ENCODE measurements at places on chromosomes 12 and 14. TPM values are rescaled to one million over a fixed set of nuclear protein-coding genes. Genes with fewer than 3 reads are reported as not detected.
A peak's percentile ranks its signal among the peaks of the same experiment; 100 is the strongest.

GRCh38 chr14:97878727-97879126, 1081.5 kb downstream of the VRK1 start:
- DNase-seq = no peak

FAM181A gene
- total RNA-seq = not detected

- DNase-seq = no peak
These were observed 102.7 kb upstream of the MAP1LC3B2 start for GRCh38 chr12:116456330-116457082.

GRCh38 chr12:109014984-109015765, 5.7 kb downstream of the SVOP start:
- DNase-seq = no peak

DNA sequence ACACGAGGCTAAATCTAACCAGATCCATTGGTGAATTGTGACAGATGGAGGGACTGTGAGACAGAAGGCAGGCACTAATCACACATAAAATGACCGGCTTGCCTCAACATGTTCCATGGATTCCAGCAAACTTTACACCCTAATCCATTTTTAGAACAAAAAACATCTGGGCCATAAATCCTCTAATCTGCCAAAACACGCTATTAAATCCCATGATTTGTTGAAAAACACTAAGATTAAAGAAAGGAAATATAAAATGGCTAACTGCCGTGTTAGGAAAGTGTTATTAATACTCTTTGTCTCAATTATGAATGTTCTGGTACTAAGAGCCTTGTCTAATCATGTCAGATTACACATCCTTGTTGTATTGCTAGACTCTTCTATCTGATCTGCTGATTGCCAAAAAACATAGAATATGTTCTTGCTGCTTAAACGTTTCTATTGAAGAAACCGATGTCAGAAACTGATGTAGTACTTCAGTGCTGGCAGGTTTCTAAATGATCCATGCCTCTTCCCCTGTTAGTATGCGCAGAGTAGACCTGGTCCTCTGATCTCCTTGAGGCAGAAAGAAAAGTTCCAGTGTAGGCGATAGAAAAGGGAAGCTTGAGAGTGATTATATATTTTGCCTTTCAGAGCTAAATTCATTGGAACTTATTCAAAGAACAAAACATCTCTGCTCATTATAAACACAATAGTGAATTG, 384.9 kb downstream of the SOX5 start:
- DNase-seq = no peak

DNA sequence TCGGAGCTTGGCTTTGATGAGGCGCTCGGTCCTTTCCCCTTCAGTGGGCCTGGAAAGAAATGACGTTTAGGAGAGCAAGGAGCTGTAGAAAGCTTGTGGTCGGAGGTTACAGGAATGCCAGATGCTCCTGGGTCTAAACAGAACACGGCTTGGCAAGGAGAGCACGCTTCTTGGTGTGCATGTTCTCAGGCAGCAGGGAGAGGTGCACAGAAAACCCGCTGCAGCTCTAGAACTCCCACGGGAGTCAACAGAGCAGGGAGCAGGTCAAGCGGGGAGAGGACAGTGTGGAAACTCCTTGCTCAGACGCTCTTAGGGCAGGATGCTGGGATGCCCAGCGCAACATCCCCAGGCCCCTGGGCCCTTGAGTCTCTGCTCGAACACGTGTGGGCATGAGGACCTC, 51.0 kb downstream of the SSH1 start:
- DNase-seq = no peak

- DNase-seq = no peak
These were observed 10.1 kb downstream of the CCDC196 start for GRCh38 chr14:66496188-66496807.

GIT2 gene
- total RNA-seq = 95.3 TPM

DNA sequence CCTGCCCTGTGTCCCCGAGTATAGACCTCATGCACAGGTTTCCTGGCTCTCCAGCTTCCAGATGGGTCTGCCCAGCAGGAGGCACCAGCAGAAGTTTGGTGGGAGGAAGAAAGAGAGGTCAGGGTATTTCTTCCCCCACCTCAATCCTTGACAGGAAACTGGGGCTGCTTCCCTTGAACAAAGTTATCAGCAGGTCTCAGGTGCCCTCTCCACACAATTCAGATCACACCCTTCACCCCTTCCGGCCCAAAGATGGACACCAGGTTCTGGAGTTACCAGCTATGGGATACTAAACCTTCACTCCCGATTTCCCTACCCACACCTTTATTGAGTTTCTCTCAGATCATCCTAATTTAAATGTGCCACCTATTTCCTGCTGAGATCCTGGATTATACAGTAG, 1.2 kb downstream of the SART3 start:
- no peak for DNase-seq

B3GNT4 gene
- total RNA-seq = not detected

GRCh38 chr14:56505361-56505760, 74.2 kb upstream of the TMEM260 start:
- DNase-seq = no peak

GRCh38 chr14:65606460-65606859, 193.9 kb downstream of the FUT8 start:
- DNase-seq = no peak

SRRM4 gene
- not detected for total RNA-seq

DNA sequence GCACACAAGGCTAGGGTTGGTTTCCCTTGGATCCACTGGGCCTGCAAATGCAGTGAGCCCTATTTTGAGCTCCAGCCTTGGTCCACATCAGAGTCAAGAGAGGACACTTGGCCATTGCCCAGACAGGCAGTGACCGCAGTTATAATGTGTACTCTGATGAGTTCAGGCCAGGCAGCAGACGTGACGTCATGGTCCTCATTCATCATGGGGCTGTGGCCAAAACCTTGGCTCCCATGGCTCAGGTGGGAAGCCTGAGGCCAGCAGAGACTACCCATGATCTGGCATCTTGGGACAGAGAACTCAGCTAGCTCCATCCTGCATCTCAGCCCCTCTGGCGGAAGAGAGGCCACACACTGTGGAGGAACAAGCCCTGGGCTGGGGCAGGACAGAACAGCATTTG, 16.4 kb downstream of the TMEM63C start:
- DNase-seq = no peak

- DNase-seq = no peak
These were observed 10.8 kb downstream of the CLEC1A start for GRCh38 chr12:10088031-10088430.

DNA sequence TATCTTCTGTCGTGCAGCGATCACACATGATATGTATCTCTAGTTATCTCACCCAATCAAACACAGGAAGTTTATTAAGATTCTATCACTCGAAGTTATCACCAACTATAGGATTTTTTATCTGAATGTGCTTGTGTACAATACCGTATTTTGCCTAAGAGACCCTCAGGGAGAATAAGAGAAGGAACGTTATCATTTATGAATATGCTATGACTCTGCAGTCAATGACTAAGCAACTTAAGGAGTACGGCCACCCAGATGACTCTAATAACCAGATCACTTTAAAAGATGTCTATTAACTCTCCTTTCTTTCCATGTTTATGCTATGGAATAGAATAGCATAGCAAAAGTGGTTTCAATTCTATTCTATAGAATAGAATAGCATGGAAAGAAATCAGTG, 486.4 kb downstream of the BCL11B start:
- no peak for DNase-seq

TECPR2 gene
- total RNA-seq = 12.7 TPM

- DNase-seq = no peak
These were observed 5.9 kb upstream of the TWF1 start for GRCh38 chr12:43812057-43812456.

- DNase-seq = no peak
These were observed 1.2 kb downstream of the AMHR2 start for GRCh38 chr12:53424626-53425514.

DNA sequence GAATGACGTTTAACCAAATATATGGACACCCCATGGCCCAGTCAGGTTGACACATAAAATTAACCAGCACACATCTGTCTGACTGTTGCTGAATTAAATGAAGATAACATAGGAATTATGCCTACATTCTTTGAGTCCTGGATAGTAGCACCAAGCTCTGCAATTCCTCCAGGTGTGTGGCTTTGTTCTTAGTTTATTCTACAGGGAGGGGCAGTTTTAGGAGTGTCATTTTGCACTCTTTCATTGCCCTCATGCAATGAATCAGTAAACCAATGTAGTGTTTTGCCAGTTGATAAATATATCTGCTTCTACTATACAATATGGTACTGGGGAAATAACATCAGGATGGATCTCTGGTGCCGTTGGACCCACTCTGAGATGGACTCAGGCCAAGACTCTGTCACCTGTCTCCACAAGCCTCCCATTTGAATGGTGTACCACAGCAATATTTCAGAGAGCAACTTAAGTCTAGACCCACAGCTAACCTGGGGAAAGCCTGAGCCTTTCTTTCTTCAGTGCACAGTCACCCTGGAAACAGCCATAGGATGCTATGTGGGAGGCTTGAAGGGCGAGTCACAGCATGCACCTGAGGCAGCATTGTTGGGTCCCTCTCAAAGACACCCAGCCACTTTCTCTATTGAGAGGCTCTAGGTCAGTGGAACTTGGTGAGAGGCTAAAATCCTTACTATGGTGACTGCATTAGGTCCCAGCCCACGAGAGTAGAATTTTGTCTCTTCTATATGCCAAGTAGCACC, 73.2 kb downstream of the ANO4 start:
- no peak for DNase-seq

- no peak for DNase-seq
These were observed 156.8 kb upstream of the PWP1 start for GRCh38 chr12:107528731-107529365.

GRCh38 chr12:70960484-70960883, 39.9 kb upstream of the PTPRR start:
- no peak for DNase-seq

- no peak for DNase-seq
These were observed 33.8 kb downstream of the SPTB start for GRCh38 chr14:64845878-64846277.

DNA sequence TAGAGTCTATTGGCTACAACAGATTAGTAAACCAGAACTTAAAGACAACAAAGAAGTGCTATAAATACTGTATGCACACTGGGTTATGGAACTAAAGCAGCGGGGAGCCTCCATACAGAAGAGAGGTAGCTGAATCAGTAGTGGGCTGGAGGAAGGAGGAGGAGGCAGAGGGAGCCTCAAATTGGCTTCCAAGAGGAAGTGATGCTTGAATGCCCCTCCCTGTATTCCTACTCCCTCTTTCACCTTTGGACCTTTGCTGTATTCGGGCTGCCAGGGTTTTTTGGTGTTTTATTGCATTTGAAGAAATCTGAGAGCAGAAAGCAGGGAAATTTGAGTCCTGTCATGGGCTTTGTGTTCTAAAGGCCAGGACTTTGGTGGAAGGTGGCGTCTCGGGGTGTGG, 104.0 kb upstream of the PTPRB start:
- no peak for DNase-seq

DNA sequence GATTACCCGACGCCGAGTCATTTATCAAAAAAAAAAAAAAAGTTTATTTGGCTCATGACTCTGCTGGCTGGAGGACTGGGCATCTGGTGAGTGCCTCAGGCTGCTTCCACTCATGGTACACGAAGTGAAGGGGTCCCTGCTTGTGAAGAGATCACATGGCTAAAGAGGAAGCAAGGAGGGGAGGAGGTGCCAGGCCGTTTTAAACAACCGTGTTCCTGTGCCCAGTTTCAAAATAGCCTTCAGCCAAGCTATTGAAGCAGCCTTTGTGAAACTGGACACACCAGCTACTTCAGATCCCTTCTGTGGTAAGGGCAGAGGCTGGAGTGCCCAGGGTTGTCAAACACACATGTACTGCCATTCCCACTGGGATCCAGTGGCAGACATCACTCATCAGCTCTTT, 7.6 kb downstream of the POP5 start:
- no peak for DNase-seq

DNA sequence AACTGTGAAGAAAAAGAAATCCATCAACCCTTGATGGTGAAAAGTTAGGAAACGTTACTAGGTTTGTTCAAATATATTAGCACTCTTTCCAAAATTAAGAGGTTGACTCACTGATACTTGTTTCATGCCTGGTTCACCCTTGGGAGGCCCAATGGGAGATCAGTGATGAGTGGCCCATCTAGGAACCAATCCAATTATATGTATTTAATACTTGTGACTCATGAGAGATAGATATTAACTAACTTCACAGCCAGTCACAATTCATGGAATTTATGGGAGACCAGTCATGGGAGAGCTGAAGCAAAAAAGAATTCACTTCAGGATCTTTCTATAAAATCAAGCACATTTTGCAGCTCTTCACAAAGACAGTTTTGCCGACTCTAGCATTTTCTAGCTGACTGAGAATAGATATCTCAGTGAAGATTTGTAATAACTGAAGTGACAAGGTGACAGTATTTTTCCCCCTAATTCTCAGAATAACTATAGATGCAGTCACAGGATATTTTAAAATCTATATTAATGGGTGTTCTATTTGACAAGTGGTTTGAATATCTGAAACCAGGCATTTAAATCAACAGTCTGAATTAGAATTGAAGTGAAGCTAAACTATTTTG, 230.2 kb downstream of the EPS8 start:
- peak; percentile 34 for DNase-seq

- no peak for DNase-seq
These were observed 1.1 kb upstream of the ASPG start for GRCh38 chr14:104084251-104085002.

PLBD2 gene
- total RNA-seq = 14.4 TPM

DNA sequence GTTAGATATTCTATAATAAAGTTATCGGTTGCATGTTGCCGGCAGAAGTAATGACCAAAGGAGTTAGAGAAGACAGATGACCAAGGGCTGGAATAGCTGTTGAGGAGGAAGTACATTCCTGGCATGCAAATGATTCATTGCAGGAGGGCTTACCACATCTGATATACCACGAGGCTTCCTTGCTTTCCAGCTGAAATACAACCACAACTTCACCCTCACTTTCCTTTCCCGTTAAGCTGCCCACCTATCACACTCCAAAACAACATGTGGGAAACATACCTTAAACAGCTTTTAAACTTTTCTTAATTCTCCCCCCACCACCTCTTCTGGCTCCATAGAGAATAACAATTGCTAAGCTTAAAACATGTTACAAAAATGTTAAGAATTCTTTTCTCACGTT, 594.1 kb downstream of the NRXN3 start:
- no peak for DNase-seq

DNA sequence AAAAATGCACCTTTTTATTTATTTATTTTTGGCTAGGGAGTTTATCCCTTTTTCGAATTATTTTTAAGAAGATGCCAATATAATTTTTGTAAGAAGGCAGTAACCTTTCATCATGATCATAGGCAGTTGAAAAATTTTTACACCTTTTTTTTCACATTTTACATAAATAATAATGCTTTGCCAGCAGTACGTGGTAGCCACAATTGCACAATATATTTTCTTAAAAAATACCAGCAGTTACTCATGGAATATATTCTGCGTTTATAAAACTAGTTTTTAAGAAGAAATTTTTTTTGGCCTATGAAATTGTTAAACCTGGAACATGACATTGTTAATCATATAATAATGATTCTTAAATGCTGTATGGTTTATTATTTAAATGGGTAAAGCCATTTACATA, 14.9 kb upstream of the SNAPC1 start:
- no peak for DNase-seq

CLEC14A gene
- not detected for total RNA-seq

DNA sequence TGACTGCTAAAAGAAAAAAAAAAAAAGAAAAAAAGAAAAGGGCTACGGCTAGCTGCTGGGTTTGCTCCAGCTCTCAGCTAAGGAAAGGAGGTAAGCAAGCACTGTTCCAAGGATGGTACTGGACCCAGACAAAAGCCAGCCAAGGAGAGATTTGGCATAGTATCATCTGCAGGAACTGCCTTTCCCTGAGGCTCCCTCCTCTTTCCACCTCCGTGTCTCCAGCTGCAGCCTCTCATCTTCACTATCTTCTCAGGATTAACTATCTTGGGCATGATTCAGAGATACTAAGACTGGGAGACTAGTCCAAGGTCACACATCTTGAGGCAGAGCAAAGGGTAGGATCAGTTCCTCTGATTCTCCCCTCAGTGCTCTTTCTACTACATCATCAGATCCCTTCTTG, 6.0 kb downstream of the KITLG start:
- DNase-seq = no peak
